ENCODE measurements at places on chromosomes 12 and 14.

- no peak for DNase-seq
These were observed 42.2 kb downstream of the PLEKHA5 start for GRCh38 chr12:19171731-19172130.

- DNase-seq: no peak
These were observed 79.7 kb upstream of the DIO3 start for GRCh38 chr14:101481557-101481956.

- DNase-seq: no peak
These were observed 9.0 kb upstream of the RNU6-7 start for GRCh38 chr14:32192712-32193373.

DNA sequence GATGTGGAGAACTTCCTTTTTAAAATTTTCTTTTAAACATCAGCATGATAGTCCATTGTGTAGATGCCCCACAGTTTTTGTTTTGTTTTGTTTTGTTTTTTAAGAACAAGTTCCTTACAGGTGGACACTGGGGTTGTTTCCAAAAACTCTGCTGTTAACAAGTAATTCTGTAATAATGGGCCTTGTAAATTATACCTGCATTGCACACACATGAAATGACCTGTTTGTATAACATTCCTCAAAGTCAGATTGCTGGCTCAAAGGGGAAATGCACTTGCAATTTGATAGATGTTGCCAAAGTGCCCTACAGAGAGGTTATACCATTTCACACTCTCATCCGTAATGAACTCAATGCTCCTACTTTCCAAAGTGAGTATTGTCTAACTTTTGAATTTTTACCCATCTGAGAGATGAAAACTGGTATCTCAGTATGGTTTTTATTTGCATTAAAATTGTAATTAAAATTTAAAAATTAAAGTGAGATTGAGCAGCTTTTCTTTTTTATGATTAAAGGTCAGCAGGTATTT lies 89.2 kb downstream of the SPPL3 start:
- no peak for DNase-seq

DNA sequence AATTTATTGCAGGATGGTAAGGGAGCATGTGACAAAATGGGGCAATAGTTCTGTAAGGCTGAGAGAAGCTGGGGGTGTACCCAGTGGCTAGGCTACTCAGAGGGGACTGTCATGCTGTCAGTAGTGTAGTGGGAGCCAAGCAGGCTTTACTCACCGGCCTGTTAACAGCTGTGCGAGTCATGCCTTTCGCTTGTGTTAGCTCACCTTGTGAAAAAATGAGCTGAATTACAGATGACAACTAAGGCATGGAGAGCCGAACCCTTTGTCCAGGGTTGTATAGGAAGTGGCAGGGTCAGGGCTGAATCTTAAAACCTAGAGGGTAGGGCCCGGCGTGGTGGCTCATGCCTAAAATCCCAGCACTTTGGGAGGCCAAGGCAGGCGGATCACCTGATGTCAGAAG lies 37.9 kb downstream of the SH2B3 start:
- DNase-seq: no peak

DNA sequence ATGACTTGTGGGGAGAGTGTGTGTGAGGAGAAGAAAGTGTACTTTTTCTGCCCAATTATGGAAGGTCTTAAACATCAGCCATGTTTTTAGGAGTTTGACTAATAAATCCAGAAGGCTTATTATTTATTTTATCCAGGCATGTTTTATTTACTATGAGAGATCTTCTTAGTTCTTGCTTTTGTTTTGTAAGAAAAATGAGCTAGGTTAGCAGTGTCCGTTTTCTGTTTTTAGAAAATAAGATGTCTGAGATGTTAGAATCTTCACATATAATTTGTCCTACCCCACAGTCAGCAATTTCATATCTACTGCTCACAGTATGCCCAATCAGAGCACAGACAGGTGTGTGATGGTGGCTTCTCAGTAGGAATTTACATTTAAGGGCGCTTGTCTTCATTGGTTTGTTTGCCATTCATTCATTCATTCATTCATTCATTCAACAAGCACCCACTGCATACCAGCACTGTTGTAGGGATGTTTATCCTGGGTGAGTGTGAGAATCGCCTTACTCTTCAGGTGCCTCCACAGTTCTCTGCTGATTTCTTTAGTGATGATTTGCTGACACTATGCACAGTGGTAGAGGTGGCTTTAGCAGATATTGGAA lies 83.2 kb downstream of the CRADD start:
- no peak for DNase-seq

DNA sequence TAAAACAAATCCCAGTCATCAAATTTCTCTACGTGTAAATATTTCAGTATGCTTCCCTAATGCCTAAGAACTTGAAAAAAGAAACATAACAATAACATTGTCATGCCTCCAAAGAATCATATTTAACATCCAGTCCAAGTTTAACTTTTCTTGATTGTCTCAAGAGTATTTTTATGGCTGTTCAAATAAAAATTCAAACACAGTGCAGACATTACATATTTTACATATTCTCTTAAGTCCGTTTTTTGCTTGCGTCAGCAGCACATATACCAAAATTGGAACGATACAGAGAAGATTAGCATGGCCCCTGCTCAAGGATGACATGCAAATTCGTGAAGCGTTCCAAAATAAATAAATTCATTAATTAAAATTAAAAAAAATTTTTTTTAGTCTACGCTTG lies 23.3 kb upstream of the EEA1 start:
- no peak for DNase-seq

- DNase-seq: no peak
These were observed 963.2 kb downstream of the DIO2 start for GRCh38 chr14:79248126-79248525.

GRCh38 chr12:106767954-106768822 lies 6.3 kb upstream of the RIC8B start:
- no peak for DNase-seq

GRCh38 chr14:96263347-96264199 lies 7.6 kb downstream of the BDKRB1 start:
- no peak for DNase-seq

- no peak for DNase-seq
These were observed 181.9 kb downstream of the PAH start for GRCh38 chr12:102735104-102735503.

DNA sequence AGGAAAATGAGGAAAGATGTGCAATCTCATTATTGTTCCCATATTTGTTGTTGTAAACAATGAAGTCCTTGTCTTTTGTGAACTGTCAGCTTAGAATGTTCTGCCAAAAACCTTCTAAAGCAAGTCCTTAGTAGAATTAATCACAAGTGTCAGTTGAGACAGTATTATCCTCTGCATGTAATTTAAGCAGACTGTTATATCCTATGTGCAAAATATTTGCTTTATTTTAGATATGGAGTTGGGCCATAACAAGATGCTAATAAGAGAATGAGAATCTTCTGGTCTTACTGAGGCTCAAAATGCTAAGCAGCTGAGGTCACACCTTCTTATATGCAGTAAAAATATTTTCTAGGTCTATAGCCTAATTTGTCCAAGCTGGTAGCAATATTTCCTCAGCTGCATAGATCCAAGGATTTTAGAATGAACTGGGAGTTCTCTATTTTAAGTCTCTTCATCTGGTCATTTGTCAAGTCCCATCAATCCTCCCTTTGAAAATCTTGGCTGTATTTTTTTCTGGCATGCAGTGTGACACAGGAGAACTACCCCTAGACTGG lies 222.3 kb upstream of the NAV3 start:
- no peak for DNase-seq

DNA sequence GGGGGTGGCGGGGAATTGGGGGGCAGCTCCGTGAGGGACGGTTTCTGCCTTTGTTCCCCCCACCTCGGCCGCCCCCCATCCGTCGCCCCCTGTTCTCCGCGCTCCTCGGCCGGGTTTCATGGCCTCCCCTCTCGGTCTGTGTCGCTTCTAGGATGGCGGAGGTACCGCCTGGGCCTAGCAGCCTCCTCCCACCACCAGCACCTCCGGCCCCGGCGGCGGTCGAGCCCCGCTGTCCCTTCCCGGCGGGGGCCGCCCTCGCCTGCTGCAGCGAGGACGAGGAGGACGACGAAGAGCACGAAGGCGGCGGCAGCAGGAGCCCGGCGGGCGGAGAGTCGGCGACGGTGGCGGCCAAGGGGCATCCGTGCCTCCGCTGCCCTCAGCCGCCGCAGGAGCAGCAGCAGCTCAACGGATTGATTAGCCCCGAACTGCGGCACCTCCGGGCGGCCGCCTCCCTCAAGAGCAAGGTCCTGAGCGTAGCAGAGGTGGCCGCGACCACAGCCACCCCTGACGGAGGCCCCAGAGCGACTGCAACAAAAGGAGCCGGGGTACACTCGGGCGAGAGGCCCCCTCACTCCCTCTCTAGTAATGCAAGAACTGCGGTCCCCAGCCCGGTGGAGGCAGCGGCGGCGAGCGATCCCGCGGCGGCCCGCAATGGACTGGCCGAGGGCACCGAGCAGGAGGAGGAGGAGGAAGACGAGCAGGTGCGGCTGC lies 575 bp downstream of the NAA30 start:
- peak; percentile 28 for DNase-seq

DNA sequence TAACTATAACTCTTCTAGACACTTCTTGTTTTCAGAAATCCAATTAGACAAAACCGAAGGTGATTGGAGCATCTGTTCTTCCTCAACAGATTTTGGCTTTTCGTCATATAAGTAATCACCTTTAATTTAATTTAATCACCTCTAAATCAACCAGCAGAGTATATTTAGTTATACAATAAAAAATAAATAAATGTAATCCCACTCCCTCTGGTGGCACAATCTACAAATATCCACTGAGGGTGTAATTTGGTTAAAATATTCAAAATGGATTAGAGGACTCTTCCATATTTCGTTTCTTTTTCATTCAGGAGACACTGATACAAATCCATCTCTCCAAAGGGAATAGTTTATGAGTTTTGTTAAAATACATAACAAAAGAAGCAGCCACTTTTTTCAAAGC lies 18.3 kb upstream of the SLC35F4 start:
- DNase-seq: no peak

GRCh38 chr14:104184506-104184905 lies 46.1 kb downstream of the KIF26A start:
- DNase-seq: no peak

GRCh38 chr14:63555572-63555971 lies 12.4 kb upstream of the PPP2R5E start:
- DNase-seq: no peak

DNA sequence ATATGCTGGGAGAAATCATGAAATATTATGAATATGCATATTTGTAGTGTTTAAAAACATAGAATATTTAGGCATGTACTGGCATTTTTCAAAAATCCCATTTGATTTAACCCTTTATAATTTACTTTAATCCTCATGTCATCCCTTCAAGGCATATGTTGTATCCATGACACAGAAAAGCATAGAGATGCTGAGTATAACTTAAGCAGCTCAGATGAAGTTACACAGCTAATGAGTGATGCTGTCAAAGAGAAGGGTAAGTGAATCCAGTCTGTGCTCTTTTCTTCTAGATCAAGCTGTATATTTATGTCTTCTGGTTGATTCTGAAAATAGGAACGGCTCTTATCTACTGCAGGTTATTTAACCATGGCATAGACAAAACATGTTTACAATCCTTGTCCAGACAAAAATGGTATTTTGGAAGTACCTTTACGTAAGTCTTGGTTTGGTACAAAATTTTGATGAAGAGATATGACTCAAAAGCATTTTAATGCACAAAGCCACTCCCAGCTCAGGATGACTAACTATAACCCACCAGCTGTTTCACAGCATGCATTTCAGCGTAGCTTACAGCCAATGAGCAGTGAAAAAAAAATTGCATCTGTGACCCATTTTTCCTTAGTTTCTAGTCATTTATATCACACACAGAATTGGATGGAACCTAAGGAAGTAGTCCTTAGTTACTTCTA lies 201.7 kb downstream of the STXBP6 start:
- DNase-seq: no peak

- no peak for DNase-seq
These were observed 5.8 kb upstream of the MRPL42 start for GRCh38 chr12:93461503-93461902.

DNA sequence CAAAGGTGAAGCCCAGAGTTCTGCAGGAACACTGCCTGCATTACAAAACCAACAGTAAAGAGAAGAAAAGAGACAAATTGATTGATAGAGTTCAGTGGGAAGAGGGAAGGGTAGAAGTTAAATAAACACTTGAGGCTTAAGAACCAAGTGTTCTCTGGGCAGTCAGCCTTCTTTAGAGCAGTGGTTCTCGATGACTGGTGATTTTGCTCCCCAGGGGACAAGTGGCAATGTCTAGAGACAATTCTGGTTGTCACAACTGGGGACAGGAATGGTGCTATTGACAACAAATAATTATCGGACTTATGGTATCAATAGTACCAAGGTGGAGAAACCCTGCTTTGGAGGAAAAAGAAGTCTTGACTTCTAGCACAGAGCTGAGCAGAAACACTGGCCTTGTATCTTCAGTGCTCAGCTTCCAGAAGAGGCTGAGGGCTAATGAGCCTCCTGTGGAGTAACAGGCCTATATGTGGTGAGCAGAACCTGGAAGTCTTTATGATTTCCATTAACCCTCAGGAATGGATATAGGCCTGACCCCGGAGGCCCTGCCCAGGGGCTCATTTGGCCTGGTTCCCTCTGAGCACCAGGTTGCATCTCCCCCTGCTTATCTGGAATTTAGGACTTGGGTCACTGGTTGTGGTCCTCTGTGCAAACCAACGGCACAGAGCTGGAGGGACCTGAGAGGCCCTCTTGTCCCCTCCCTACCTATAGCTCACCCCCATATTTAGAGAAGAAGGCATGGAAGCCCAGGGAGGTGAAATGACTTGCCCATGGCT lies 204.6 kb upstream of the PWP1 start:
- no peak for DNase-seq

GRCh38 chr14:72033365-72033764 lies 101.1 kb downstream of the RGS6 start:
- no peak for DNase-seq

GRCh38 chr12:53571295-53571694 lies 54.9 kb downstream of the ATF7 start:
- no peak for DNase-seq

DNA sequence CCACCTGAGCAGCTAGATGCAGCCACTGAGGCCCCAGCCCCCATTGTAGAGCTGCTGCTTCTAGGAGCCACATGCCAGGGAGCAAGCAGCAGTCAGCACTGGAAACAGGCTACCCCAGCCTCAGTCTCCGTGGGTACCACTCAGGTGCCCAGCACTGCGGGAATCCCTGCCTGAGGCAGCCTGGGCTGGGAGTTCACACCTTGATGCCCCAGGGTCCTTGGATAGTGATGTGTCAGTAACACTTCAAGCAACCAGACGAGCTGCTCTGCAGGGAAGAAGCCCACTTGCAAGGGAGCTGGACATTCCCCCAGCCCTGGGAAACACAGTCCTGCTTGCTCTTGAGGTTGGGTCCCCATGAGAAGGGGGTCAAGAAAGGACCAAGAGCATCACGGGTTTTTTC lies 90.7 kb downstream of the ZFP36L1 start:
- DNase-seq: no peak

GRCh38 chr12:108862588-108862959 lies 5.2 kb upstream of the SSH1 start:
- no peak for DNase-seq

All from T-helper 9 cell (primary cell).